ENCODE measurements at places on chromosomes 7 and 10. TPM values are rescaled to one million over a fixed set of nuclear protein-coding genes. Genes with fewer than 3 reads are reported as not detected.
A peak's percentile ranks its signal among the peaks of the same experiment; 100 is the strongest.

GRCh38 chr10:69696073-69696731, 66.2 kb downstream of the FAM241B start:
- DNase-seq = no peak

DNA sequence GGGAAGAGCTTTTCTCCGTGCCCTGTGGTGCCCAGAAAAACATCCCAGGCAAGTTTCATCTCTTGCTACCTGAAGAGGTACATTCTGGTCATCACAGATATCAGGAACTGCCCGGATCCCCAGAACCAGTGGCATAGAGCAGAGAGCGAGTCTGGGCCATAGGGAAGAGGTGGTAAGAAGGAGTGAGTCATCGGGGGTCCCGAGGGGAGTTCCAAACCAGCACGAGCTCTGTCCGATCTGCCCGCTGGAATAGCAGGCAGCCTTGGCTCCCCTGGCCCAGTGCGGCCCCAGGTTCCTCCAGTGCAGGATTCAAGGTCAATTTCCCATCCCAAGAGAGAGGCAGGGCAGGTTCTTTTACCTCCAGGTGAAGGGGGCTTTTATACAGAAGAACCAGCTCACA, 124.7 kb downstream of the RGS10 start:
- no peak for DNase-seq

PNLIPRP1 gene
- not detected for total RNA-seq

- no peak for DNase-seq
Measured at GRCh38 chr7:142566271-142566670, 183.0 kb upstream of the PRSS1 start.

GRCh38 chr10:130795819-130796218, 515.7 kb downstream of the TCERG1L start:
- no peak for DNase-seq

TRIM4 gene
- 22.5 TPM for total RNA-seq

SLC26A3 gene
- total RNA-seq = not detected

DNA sequence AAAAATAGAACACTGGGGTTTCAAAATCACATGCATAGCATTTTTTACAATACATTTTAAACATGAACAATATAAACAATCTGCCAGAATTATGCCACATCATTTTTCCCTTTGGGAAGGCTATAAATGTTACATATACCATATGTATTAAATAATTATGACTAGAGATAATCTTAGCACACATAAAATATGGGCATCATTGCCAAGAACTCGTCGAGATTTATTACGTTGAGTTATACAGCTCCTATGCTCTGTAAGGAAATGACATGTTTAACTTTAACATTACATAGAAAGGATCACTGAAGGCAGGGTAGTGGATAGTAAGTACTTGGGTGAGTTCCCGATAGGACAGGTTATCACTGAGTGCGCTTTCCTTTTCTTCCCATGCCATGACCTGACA, 267.8 kb downstream of the PARD3 start:
- DNase-seq = no peak

GRCh38 chr7:29314148-29314547, 119.6 kb downstream of the CHN2 start:
- DNase-seq = no peak

PCBD1 gene
- total RNA-seq = 25.4 TPM

DNA sequence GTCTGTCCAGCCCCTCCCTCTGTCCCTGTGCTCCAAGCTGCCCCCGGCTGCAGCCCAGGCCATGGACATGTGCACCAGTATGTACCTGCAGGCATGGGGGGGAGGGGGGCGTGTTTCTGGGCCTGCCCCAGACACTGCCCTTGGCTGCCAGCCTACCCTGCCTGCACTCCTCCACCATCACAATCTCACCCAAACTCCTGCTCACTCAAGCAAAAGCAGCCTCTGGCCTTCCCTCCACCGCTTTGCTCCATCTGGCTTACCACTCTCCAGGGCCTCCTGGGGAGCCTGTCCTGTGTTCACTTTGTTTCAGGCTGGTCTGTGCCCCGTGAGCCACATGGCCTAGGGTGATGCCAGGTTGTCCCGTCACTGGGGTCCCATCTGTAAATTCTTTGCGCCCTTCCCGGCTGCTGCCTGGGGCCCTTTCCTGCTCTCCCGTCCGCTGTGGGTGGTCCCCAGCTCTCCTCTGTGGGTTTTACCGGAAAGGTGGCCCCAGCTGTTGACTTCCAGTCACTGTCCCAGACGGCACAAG, 33.3 kb upstream of the PPIF start:
- DNase-seq = no peak

DNA sequence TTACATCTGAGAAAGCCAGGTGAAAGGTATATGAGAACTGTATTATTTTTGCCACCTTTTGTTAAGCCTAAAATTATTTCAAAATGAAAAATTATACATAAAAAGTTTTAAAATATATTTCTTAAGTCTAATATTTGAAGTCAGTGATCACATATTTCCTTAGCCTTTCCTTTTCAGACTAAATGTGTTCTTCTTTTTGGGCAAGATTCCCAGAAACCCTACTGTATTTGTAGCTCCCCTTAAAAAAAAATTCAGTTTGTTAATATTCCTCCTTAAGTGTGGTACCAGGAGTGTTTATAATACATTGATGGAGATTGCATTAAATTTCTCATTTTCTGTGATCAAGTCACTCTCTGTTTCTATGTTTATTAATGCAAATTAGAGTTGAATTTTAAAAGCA, 22.8 kb downstream of the DNAJC1 start:
- DNase-seq = no peak

DNA sequence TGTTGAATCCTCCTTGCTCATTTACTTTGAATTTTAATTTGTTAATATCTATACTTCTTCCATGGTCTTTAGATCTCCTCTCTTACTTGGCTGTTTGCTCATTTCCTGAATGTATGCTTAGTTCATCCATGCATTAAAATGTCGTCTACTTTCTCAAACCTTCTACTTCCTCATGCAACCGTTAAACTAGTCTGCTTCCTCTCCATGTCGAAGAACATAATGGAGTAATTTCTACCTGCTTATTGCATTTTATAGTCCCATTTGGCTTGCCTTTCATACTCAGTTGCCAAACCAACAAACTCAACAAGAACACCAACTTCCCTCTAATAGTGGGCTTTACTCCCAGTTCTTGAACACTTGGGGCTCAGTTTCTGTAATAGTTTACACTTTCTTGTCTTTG, 43.8 kb upstream of the SEMA3D start:
- peak; percentile 2 for DNase-seq

HOXA6 gene
- 10.2 TPM for total RNA-seq

DNA sequence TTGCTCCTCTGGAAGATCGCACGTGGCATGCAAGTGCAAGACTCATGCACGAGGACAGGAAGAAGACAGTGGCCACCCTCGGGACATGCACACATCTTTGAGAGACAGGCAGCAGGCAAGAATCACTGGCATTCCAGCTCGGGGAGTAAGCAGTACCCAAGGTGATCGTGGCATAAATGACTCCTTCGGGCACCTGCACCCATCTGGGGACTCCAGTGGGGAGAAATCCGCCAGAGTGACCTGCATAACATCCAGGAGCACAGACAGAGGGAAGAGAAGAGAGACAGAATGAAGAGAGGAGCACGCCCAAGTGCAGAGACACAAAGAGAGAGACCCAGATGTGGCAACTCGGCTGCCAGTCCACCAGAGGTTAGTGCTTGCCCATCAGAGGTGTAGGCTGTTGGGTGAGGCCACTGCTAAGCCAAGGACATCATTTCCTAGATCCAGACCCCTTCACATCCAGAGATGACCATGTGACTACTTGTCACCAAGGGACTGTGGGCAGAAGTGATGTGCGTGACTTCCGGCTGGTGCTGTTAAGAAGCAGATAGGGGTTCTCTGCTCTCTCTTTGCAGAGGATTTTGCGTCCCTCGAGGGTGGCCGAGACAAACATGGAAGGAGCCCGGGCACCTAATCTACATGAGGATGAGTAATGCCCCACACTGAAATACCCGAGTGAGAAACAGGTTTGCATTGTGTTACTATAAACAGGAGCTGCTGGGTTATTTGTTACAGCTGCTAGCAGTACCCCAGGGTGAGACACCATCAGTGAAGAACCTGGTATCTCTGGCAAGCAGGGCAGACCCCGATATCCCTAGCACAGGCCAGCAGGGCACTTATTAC, 80.6 kb downstream of the VWA2 start:
- no peak for DNase-seq

HTR5A gene
- not detected for total RNA-seq

- no peak for DNase-seq
Measured at GRCh38 chr10:7700577-7701125, 2.5 kb upstream of the ITIH2 start.

EPO gene
- total RNA-seq = not detected

- DNase-seq = no peak
Measured at GRCh38 chr10:124511205-124512039, 49.8 kb downstream of the LHPP start.

GRCh38 chr7:8303904-8304528, 42.0 kb upstream of the ICA1 start:
- DNase-seq = no peak

PNLIPRP3 gene
- total RNA-seq = not detected

- DNase-seq = no peak
Measured at GRCh38 chr7:15782656-15783055, 96.2 kb upstream of the MEOX2 start.

FRMD4A gene
- total RNA-seq = not detected

DNA sequence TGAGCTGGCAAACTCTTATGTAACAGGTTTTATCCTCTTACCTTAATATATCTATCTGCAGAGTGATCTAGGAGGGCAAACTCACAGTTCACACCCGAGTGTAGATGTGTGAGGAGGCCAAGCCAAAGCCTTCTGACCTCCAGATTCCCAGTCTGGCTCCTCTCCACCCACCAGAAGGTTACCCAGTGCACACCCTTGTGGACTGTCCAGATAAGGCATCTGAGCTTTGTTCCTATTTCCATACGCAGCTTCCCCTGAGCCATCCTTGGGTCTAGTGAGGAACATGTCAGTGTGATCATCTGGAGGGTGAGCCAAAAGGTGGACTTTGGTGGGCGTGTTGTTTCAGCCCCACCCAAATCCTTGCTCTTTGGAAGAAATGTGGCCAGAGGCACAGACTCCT, 203.0 kb upstream of the MEOX2 start:
- DNase-seq = no peak

GRCh38 chr10:6774406-6774805, 194.3 kb upstream of the PRKCQ start:
- no peak for DNase-seq

DLX6 gene
- total RNA-seq = not detected

- DNase-seq = no peak
Measured at GRCh38 chr10:102121739-102122372, 1.7 kb upstream of the LDB1 start.

- DNase-seq = no peak
Measured at GRCh38 chr10:3573498-3573897, 211.5 kb downstream of the KLF6 start.

- no peak for DNase-seq
Measured at GRCh38 chr7:77246026-77246640, 46.5 kb upstream of the FGL2 start.

DNA sequence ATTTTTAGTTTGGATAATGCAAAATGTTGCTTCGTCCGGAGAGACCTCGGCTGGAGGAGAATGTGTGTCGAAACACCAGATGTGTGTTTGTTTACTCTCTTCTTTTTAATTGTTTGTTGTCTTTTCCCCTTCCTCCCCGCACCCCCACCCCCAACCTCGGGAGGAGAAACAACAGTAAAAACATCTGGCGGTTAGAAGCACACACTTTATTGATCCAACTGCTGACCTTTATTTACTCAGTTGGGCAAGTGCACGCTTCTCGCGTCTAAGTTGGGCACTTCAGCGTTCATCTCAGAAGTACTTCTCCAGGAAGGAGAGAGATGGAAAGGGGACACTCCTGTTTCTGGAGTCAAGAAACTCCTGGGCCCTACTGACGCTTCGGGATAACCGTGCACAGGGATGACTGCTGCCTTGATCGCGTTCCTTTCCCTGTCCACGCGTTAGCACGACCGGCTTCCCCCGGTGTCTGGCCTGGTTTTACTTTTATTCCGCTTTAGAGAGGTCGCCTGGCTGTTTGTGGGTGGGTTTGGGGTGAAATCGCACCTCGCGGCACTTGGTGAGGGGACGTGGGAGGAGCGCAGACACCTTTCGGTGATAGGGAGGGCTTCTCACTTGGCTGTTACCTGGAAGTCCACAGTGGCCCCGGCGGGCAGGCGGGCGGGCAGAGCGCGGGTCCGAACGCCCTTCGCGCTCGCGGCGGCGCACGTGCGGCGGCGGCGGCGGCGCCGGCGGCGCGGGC, 168.3 kb upstream of the PPP1R3A start:
- no peak for DNase-seq

DNA sequence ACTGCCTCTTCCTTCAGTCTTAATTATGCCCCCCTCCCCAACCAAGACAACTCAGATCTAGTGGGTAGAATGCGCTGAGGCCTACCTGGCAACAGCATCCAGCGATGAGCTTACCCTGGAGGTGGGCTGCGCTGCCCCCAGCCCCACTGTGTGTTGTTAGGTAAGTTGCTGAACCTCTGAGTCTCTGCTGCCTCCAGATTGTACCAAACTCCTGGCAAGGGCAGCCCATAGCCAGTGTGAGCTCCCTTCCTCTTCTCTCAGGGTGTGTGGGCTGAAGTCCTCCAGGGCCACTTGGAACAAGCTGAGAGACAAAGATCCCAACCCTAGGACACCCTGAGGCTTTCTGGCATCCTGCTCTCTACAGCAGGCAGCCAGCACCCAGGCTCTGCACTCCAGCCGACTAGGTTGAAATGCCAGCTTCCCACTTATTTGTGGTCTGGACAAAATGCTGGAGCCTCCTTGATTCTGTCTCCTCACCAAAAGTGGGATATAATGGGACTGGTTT, 135.3 kb downstream of the ARHGAP22 start:
- no peak for DNase-seq

GRCh38 chr10:3828404-3829155, 43.6 kb upstream of the KLF6 start:
- DNase-seq = peak; percentile 39

DNA sequence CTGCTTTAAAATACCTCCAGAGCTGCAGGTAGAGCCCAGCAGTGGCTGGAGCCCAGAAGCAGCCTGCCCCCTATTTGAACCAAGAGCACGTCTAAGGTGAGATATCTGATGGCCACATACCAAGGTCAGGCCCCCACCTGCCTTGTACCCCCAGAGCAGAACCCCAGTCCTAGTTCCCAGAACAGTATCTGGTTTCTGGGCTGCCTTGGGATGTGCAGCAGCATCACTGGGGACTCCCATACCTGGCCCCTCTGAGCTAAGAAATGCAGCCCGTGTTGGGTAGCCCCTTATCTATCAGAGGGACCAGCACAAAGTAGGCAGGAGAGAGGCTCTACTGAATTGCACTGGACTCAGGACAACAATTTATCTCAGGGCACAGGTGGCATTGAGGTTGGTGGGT, 8.9 kb downstream of the SFTPD start:
- no peak for DNase-seq

- peak; percentile 45 for DNase-seq
Measured at GRCh38 chr7:112383671-112384417, 66.4 kb upstream of the IFRD1 start.

PAX2 gene
- total RNA-seq = not detected

TLL2 gene
- 0.97 TPM for total RNA-seq

ZC3HAV1L gene
- total RNA-seq = not detected

ANKRD61 gene
- total RNA-seq = 0.68 TPM

DNA sequence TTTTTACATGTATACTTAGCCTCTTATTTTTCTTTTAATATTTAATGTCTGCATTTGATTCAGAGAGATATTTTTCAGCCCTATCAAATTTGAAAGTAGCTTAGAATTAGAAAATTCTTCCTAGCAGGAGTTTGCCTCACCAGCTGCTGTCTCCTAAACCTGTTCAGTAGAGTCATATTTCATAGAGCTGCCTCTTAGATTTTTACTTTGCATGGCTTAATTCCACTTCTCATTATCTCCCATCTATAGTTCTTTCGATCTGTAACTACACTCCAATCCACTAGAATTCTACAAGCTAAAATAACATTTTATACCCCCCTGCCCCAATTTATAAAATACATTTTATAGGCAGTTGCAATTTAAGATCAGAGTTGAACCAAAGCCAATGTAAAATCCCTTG, 227.0 kb downstream of the ANK3 start:
- no peak for DNase-seq
